ENCODE measurements at places on chromosomes 2 and 18.

GRCh38 chr2:132521341-132521740 is 104.7 kb downstream of the GPR39 start:
- DNase-seq = peak; percentile 14

- no peak for DNase-seq
These were observed 33.2 kb upstream of the NCOA1 start for GRCh38 chr2:24457696-24458386.

DNA sequence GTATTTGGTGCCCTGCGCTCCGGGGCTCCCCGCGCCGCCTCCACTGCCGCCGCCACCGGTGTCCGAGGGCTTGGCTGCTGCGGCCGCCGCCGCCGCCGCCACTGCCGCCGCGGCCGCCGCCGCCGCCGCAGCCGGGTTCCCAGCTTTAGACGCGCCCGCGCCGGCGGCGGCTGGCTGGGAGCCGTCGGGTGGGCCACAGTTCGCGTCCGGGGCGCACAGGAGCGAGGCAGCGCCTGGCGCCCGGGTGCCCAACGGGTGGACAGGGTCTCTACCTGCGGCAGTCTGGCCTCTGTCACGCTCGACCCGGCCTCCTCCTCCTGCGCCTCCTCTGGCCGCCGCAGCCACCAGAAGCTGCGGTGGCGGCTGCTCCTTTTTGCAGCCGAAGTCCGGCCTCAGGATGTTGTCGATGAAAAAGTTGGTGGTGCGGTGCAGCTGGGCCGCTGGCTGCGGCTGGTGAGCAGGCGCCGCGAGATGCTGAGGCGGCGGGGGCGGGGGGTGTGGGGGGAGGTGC is 951 bp downstream of the EN1 start:
- peak; percentile 75 for DNase-seq

DNA sequence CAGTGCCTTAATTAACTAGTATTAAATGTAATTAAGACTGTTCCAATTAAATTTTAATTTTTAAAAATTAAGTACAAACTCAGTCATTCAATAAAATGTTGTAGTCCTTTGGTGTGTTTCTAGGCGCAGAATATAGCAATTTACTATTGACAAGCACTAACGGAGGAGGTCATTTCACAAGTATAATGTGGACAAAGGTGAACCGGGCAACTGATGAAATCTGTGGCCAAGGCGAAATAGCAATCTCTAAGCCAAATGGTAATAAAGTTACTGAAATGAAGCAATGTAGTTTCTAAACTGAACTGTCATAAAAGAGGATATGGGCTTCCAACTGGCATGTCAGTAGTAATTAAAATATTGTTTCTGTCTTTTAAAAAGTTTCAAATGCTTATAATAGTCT is 27.5 kb downstream of the FIGN start:
- no peak for DNase-seq

DNA sequence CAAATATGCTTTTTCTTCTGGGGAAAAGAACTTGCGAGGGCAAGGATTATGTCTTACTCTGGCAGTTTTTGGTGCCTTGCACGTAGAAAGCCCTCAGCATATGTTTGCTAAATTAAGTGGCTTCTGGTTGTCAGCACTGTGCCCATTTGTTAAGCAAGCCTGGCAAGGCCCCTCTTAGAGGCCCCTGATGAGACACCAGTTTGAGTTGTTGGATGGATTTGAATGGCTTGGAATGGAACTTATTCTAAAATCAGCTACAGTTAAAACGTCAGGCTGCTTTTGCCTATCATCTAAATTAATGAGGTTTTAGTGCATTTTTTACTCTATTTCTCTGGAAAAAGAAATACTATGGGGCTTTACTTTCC is 28.2 kb downstream of the TMEM182 start:
- DNase-seq = no peak

DNA sequence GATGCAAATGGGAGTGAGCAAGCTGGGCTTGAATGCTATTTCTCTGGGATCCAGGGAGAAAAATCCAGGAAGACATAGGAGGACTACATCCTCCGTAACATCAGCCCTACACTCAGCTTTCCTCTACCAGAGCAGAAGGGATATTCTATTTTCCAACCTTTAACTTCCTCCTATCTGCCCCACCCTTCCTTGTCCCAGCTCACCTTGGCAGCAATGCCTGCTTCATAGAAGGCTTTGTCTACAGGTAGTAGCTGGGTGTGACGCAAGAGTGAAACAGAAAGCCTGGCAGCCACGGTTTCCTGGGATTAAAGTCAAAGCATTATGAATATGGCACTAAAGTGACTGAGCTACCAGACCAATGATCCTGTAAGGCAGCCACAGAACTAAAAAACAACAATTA is 3.9 kb downstream of the KRTCAP3 start:
- DNase-seq = no peak

DNA sequence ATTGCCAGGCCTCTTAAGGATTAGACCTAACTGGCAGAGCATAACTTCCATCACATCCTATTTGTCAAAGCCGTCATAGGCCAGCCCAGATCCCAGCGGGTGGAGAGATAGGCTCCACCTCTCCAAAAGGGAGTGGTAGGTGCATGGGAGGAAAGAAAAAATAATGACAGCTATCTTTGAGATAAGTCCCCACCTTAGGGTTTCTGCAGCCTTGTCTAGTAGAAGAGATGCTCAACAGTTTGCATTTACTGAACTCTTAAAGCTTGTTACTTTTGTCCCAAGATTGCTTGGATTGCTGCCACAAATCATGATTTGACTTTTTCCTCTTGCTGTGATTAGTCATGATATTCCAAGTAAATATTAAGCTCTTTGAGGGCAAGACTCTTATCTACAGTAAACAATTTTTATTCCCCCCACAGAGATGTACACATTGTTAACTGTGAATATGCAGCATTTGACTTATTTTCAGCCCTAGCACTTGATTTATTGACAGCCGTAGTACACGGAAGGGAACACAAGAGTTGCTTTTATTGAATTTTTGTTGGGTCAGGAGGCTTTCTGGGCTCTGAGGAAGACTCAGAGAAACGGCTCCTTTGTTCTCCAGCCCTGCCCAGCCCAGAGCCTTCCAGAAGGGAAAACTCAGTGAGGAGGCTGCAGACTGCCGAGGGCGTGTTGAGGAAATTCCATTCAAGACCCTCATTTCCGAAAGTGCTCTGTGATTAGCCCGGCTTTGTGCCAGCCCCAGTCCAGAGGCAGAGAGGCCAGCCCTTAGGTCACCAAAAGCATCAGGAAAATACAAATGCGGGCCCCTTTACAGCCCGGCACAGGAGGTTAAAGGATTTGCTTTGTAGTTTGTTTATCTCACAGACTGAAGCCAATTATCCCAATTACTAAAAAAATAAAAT is 75.5 kb upstream of the ZNF532 start:
- no peak for DNase-seq

- DNase-seq = no peak
These were observed 12.1 kb upstream of the TTN start for GRCh38 chr2:178819147-178819875.

- DNase-seq = no peak
These were observed 51.6 kb upstream of the CCBE1 start for GRCh38 chr18:59748628-59749360.

- DNase-seq = no peak
These were observed 104.5 kb downstream of the VAPA start for GRCh38 chr18:10018289-10018688.
